Stimulated activated naive CD4-positive, alpha-beta T cell (primary cell): ENCODE measurements at places on chromosomes 7 and 10.
A peak's percentile ranks its signal among the peaks of the same experiment; 100 is the strongest.

DNA sequence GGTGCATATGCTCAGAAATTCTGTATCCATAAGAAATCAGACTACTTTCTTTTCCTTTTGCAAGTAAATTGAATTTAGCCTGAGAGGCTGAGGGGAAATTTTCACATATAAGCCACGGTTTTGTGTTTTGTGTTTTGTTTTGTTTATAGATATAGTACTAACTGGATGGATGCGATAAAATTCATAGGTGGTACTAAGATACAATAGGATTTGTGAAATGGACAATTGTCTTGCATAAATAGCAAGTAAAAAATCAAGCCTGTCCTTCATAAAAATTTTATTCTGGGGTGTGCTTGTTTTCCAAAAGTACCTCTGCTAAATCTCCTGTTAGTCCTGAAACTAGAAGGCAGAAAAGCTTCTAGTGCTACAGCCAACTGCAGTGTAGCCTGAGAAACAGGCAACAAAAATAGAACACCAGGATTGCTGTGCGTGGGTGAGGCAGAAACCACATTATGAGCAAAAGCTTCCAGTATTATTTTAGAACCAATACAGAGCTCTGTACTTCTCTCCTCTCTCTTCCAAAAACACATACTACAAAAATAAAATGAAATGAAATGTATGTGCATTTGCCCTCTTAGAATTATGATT is 634 bp upstream of the HDAC9 start:
- DNase-seq: no peak

- DNase-seq: no peak
These were observed 161.1 kb downstream of the FAM107B start for GRCh38 chr10:14613588-14613920.

DNA sequence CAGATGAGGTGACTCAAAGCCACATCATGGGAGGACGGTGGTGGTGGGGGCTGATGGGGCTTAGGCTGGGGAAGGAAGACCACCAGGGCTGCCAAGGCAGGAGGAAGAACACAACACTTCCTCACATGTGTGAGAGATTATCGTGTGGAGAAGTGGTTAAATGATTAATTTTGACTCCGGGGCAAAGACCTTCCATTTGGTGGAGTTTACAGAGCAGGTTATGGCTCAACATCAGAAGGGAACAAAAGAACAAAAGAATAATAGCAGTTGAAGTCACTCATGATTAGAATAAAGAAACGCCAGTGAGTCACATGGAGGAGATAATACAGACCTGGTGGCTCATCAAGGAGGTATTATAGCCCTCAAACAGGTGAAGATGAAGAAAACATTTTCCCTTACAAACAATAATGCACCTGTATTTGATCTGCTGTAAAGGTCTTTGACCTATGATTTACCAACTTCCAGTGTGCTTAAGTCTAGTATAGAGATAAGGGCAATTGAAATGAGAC is 170.1 kb downstream of the PKD1L1 start:
- DNase-seq: no peak

DNA sequence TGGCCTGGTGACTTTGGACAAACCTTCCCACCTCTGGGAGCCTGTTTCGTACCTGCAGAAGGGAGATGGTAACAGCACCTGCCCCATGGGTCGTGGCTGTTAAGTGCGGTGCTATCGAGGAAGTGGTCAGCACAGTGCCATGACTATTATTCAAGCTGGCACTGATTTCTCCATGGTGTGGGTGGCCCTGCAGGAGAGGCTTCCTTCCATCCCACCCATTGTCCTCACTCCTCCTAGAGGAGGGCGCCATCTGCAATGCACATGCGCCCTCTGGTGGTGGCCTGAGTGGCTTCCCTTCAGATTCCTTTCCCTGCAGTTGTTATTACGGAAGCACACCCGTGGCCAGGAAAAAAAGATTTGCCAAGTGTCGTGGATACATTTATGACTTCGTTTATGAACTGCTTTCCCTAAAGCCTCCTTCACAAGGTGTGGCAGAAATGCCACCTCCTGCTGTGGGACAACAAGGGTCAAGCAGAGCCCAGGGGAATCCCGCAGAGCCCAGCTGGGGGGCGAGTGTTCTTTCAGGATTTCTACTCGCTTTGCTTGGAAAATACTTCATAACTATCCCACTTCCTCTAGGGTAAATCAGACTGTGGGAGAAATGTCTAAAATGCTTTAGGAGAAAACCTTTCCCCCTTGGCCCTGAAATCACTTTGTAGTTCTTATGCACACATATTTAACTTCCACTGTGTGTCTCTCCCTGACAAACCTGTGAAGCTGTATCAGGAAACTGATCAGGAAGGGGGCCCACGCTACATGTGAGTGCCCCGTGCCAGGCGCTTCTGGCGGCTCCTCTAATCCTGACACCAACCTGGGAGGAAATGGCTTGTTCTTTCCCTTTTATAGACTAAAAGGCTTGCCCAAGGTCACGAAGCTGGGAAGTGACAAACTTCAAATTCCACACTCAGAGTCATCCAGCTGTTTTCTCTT is 98.0 kb upstream of the ANLN start:
- peak; percentile 27 for DNase-seq

- no peak for DNase-seq
These were observed 96.0 kb upstream of the PRPS1L1 start for GRCh38 chr7:18123508-18124239.

DNA sequence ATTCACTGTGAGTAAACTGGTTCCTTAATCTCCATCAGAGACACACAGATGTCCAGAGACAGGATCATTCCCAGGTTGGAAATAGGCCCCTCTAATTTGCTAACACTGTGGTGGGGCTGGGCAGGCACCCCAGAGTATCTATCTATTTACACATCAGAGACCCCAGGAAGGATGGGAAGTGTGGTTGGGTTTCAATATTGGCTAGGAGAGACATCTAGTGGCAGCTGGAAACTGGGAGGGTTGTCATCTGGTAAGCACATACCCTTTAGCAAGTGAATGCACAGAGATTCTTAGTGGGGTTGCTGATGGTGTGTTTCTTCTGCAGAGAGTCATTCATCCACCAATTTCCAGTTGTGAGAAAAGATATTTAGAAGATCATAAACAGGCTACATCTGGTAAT is 36.0 kb upstream of the NRG3 start:
- DNase-seq: no peak

GRCh38 chr7:94324380-94325121 is 70.1 kb upstream of the COL1A2 start:
- no peak for DNase-seq

- DNase-seq: no peak
These were observed 104.2 kb upstream of the ACBD5 start for GRCh38 chr10:27344568-27345454.

- peak; percentile 6 for DNase-seq
These were observed 61.2 kb downstream of the DNAJB6 start for GRCh38 chr7:157397731-157398691.

GRCh38 chr10:500876-501275 is 188.6 kb downstream of the DIP2C start:
- DNase-seq: no peak

DNA sequence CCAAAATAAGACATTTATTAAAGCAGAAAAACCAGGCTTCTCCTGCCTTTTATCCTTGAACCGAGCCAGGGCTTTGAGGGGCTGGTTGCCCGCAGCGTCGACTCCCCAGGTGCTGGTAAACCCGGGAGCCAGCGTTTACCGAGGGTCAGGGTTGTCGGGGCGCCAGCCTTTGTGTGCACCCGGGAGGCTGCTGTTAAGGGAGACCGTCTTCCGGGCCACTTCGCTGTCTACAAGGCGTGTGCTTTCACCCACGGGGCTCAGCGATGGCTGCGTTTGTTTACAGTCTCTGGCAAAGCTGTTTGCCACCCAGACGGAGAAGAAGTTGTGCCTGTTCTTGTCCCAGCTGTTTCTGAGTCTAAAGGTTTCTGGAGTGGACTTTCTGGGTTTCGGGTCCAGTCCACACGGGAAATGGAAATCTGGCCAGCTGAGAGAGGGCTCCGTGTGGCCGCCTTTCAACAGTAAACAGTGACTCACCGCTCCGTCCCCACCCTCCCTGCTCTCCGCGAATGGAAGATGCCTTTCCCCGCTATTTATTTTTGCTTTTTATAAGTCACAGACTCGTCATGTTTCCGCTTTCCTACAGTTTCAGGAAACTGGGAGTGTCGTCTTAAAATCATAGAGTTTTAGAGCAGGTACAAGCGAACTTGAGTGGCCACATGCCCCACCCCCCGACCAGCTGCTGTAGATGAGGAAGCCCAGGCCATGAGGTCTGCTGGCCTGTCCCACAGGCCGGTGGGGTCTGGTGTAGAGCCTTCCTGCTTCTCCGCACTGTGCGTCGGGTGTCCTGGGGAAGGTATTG is 2.2 kb downstream of the MAFK start:
- peak; percentile 56 for DNase-seq

- DNase-seq: no peak
These were observed 90.0 kb downstream of the NRP1 start for GRCh38 chr10:33244354-33244967.

DNA sequence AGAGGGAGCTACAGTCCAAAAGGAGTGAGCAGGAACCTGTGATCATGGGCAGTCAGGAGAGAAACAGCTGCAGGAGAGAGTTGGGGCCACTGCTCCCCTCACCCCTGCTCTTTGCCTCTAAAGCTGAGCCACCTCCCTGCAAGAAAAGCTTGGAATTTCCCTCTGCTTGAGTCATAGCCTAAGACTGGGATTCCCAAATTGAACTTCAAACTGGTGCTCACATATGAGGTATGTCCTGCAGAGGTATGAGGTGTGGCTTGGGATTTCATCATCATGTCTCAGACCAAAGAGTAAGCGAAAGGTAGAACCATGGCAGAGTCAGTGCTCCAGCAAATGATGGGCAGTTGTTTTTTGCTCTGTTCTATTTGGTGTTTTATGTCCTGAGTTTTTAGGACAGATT is 237.1 kb upstream of the NRP1 start:
- DNase-seq: no peak

GRCh38 chr7:46321556-46322205 is 400.6 kb upstream of the IGFBP3 start:
- no peak for DNase-seq

GRCh38 chr7:17009007-17009719 is 127.4 kb upstream of the AGR3 start:
- DNase-seq: no peak

GRCh38 chr7:108497082-108497725 is 28.7 kb downstream of the PNPLA8 start:
- peak; percentile 9 for DNase-seq

DNA sequence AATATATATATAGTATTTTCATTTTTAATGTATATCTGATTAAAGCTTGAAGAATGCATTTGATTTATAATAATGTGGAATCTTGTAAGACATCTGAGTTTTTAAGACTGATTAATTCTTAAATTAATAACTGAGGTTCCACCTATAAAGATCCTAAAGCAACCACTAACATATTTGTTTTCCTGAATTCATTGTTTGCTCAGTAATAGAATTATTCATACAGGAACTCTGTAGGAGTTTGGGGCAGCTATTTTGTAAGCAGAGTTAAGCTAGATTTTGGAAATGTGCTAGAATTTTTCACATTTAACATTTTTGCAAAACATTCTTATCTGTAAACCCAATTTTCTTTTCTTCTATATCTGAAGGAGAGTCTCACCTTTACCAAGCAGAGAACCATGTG is 88.9 kb downstream of the NRCAM start:
- DNase-seq: no peak

DNA sequence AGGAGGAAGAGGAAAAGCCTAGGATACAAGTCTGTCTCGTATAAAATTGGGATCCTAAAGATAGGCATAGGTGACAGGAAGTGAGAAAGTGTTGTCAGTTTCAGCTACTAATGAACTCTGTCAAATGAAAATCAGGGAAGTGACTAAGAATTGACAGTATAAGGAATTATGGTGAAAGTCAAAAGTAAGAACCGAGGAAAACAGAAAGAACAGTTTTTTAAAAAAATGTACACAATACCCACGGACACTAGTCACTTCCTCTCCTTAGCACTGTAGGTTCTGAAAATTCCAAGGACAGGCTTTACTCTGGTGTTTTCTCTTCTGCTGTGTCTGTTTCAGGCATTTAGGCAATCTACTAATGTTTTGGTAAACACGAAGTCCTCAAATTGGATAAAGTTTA is 42.3 kb downstream of the ATAD1 start:
- DNase-seq: no peak

DNA sequence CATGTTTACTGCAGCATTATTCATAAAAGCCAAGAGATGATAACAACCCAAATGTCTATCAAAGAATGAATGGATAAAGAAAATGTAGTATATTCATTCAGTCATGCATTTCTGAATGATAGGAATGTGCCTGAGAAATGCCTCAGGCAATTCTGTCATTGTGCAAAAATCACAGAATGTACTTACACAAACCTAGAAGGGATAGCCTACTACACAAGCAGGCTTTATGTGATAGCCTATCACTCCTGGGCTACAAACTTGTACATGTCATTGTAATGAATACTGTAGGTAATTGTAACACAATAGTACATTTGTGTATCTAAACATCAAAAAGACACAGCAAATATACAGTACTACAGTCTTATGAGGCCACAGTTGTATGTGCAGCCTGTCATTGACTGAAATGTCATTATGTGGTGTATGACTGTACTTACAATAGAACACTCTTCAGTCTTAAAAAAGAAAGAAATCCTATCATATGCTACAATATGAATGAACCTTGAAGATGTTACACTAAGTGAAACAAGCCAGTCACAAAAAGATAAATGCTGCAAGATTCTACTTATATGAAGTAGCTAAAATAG is 141.8 kb upstream of the GPR22 start:
- DNase-seq: no peak

- no peak for DNase-seq
These were observed 98.0 kb downstream of the TEX36 start for GRCh38 chr10:125584954-125585353.

GRCh38 chr10:78211561-78212051 is 177.9 kb downstream of the RPS24 start:
- no peak for DNase-seq

- DNase-seq: peak; percentile 53
These were observed 38.5 kb upstream of the MKRN1 start for GRCh38 chr7:140517546-140518369.

GRCh38 chr7:117630501-117630900 is 150.7 kb downstream of the CFTR start:
- DNase-seq: no peak

GRCh38 chr7:65988084-65988483 is 6.1 kb upstream of the GUSB start:
- DNase-seq: no peak

- no peak for DNase-seq
These were observed 40.5 kb downstream of the PPP1R3C start for GRCh38 chr10:91592266-91592975.

- DNase-seq: peak; percentile 63
These were observed 613 bp downstream of the AP5Z1 start for GRCh38 chr7:4775848-4776623.

- no peak for DNase-seq
These were observed 204.6 kb downstream of the GLRX3 start for GRCh38 chr10:130340816-130341215.

- DNase-seq: no peak
These were observed 7.6 kb upstream of the TMEM248 start for GRCh38 chr7:66913118-66914037.

DNA sequence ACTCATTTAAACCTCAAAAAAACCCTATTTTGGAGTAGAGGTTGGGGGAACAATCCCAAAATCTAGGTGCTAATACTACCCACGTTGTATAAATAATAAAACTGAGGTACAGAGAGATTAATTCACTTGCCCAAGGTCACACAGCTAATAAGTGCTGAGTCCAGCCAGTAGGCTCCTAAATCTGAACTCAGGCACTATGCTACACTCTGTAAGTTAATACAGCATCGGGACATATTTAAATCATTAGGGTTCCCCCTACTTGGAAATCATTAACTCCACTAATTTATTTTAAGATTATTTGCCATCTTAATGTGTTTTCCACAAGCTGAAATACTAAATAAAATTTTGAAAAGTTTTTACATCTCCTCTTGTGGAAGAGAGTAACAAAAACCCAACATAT is 24.2 kb downstream of the PIP4K2A start:
- DNase-seq: no peak
